ENCODE measurements at places on chromosomes 6 and 20.

- DNase-seq, result no peak
Measured at GRCh38 chr6:116254297-116255056, 602 bp upstream of the TSPYL4 start.

- no peak for DNase-seq
Measured at GRCh38 chr6:145498425-145498824, 236.9 kb downstream of the EPM2A start.

DNA sequence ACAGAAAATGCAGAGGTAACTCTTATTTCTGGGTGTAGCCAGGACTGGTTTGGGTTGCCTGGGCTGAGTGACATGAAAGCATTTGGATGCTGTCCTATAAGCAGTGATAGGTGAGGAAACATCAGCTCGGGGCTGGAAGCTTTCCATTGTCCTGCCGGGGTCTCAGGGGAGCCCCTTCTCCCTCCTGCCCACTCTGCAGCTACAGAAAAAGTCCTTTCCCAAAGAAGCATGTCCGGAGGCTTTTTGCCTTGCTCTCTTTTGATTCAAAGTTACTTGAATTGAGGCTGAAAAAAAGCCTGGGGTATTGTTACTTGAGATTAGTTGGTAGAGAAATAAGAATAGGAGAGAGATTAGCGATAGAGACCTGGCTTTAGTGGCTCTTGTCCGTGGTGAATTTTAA, 90.7 kb upstream of the ZNFX1 start:
- DNase-seq, result no peak

DNA sequence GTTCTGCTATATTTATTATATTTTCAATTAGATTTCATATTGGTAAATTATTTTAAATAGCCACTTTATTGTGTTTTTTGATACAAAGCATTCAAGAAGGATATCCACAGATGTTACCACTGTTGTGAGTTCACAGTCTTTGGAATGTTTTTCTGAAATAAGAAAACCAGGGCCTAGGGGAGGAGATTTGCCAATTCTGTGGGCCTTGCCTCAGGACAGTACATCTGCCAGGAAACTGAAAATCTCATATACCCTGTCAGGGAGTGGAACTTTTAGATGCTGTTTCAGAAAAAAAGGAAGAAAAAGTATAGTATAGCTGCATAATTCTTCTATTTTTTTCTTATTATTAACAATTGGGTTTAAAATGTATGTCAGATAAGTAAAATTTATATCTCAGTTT, 995.9 kb upstream of the ADGRB3 start:
- DNase-seq, result no peak

- no peak for DNase-seq
Measured at GRCh38 chr6:161424421-161424820, 150.6 kb upstream of the AGPAT4 start.

- DNase-seq, result no peak
Measured at GRCh38 chr6:158548418-158549161, 11.3 kb upstream of the TMEM181 start.

- DNase-seq, result no peak
Measured at GRCh38 chr20:50683570-50683969, 7.8 kb downstream of the RIPOR3 start.

- no peak for DNase-seq
Measured at GRCh38 chr6:64696053-64696452, 1011.0 kb downstream of the EYS start.

DNA sequence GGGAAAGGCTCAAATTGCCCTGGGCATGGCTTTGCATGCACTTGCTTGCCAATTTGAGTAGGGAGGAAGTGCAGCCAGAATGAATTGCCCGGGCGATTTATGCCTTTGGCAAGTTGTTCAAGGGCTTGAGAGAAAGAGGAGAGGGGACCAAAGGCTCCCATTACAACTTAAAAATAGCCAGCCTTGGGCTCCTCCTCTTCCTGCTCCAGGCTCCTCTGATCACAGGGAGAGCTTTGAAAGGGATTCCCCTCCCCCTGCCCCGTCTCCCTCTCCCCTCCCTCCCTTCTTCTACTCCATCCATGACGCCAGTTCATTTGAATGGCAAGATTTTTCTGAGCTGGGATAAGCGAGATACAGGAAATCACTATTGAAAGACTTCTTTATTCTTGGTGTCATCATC, 304.9 kb upstream of the JAG1 start:
- no peak for DNase-seq

- DNase-seq, result no peak
Measured at GRCh38 chr20:1281279-1282057, 15.4 kb downstream of the SNPH start.

- DNase-seq, result no peak
Measured at GRCh38 chr6:14819840-14820420, 425.9 kb upstream of the JARID2 start.

DNA sequence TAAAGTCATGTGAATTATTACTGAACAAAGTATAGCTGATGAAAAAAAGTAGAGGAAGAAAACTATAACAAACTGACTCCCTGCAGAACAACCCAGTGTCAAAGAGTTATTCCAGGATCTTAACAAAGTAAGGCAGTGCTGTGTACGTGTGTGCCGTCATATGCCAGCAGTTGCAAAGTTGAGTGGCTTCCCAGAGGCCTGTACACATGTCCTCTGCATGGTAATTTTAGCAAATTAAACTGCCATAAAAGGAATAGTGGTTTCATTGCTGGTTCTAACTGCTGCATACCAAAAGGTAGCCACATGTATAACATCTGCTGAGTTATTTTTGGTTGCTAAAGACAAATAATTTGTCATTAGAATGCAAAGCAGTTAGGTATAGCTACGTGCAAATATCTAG, 44.8 kb downstream of the RIPOR2 start:
- no peak for DNase-seq

DNA sequence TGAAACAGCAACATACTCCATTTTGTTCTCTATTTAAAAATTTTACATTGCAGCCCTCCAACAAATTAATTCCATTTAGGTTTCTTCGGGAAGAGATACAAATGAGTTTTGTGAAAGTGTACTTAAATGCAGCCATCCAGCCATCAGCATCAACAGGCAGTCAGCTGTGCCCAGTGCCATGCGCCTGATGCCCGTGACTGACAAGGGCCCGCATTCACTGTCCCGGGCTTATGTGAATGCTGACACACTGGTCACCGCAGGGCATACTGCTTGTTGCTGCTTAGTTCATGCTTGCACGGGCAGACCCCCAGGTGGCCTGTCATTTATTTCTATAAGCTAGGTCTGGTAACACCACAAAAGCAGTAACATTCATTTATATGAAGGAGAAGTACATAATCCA, 224.9 kb upstream of the QKI start:
- DNase-seq, result no peak

- DNase-seq, result no peak
Measured at GRCh38 chr6:6583836-6584235, 4.7 kb upstream of the LY86 start.

- DNase-seq, result no peak
Measured at GRCh38 chr6:10424040-10424439, 9.2 kb upstream of the TFAP2A start.

DNA sequence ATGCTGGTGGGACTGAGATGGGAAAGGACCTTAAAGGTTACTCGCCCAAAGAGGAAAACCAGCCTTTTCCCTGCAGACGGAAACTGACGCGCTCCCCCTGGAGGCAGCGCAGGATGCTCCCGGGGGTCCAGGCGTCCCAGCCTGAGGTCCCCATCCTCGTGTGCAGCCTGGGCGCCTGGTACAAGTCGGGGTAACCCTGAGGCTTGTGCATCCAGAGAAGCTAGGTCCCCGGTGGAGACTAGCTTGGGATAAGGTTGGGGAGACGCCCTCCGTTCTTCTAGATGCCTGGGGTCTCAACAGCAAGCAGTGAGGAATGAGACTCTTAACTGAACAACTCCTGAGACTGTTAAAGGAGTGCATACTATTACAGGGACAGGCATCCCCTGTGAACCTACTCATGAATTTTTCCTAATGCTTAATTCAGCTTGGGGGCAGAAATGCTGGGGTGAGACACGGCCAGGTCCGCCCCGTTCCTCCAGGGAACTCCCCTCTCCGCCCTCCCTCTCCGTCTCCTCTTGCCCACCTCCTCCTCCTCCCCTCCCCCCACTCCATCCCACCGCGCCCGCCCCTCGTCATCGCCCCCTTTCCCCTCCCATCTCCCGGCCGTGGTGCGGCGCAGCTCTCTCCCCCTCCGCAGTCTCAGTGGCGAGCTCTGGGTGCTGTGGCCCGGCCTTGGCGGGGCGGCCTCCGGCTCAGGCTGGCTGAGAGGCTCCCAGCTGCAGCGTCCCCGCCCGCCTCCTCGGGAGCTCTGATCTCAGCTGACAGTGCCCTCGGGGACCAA, at the start of gene PRSS35:
Gene PRSS35 (plus strand): TSS at position 634 of the 781 bp plus-strand sequence. CDS start 10,908 bp downstream, outside the sequence.
- no peak for DNase-seq

DNA sequence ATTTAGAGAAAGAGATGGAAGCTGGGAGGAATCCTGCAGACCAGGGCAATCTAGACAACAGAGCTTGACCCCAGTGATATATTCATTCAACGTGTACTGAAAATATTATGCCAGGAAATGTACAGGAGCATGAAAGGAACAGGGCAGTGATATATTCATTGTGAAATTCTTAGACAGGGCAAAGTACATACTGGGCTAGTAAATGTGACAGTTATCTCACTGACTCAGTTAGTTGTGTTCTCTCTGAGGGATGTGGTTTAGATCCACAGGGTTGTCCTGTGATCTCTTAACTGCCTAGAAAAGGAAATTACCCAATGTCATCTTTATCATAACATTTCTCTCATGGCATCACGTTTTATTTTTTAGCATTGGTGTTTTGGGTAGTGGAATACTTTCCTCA, 891.3 kb downstream of the EYS start:
- DNase-seq, result no peak

DNA sequence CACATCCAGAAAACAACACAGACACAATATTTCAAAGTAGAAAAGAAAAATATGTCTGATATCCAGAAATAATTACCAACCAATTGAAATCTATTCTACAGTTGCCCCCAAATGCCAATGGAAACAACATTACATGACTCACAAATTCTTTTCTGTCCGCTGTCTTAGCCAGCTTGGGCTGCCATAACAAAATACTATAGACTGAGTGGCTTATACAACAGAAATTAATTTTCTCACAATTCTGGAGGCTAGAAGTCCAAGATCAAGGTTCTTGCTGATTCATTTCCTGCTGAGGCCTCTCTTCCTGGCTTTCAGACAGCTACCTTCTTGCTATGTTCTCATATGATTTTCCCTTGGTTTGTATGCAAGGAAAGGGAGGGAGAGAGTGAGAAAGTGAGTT, 698.1 kb downstream of the DHX35 start:
- DNase-seq, result no peak

- no peak for DNase-seq
Measured at GRCh38 chr20:41018153-41018552, 10.5 kb upstream of the TOP1 start.
